ENCODE measurements at places on chromosomes 16 and 17. TPM values are rescaled to one million over a fixed set of nuclear protein-coding genes. Genes with fewer than 3 reads are reported as not detected.

GRCh38 chr17:41420134-41420533, 4.3 kb downstream of the KRT37 start:
- DNase-seq, result no peak
- peaks cover 6% of the 10 kb centered on the region for H3K4me1 ChIP-seq
- H3K27ac ChIP-seq, result no peak overlapping the region
- H3K36me3 ChIP-seq, result no peaks in the 10 kb centered on the region

DNA sequence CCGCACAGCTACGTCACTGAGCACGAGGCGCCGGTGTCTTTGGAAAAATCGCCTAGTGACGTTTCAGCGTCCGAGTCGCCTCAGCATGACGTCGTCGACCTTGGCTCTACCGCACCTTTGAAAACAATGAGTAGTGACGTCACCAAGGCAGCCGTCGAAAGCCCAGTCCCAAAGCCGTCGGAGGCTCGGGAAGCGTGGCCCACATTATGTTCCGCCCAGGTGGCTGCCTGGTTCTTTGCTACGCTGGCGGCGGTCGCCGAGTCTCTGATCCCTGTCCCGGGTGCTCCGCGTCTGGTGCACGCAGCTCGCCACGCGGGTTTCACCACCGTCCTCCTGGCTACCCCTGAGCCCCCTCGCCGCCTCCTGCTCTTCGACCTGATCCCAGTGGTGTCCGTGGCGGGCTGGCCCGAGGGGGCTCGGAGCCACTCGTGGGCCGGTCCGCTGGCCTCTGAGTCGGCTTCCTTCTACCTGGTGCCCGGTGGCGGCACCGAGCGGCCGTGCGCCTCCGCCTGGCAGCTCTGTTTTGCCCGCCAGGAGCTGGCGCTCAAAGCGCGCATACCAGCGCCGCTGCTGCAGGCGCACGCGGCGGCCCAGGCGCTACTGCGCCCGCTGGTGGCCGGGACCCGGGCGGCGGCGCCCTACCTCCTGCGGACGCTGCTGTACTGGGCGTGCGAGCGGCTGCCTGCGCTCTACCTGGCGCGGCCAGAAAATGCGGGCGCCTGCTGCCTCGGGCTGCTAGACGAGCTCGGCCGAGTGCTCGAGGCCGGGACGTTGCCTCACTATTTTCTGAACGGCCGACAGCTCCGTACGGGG, 1.5 kb downstream of the TMEM102 start:
- H3K36me3 ChIP-seq, result no peaks in the 10 kb centered on the region
- H3K27ac ChIP-seq, result peak overlapping the region; percentile 77
- DNase-seq, result peak; percentile 85
- peaks cover 31% of the 10 kb centered on the region for H3K27me3 ChIP-seq
- peaks cover 50% of the 10 kb centered on the region for H3K4me1 ChIP-seq

The MFAP4 gene
- not detected for total RNA-seq

DNA sequence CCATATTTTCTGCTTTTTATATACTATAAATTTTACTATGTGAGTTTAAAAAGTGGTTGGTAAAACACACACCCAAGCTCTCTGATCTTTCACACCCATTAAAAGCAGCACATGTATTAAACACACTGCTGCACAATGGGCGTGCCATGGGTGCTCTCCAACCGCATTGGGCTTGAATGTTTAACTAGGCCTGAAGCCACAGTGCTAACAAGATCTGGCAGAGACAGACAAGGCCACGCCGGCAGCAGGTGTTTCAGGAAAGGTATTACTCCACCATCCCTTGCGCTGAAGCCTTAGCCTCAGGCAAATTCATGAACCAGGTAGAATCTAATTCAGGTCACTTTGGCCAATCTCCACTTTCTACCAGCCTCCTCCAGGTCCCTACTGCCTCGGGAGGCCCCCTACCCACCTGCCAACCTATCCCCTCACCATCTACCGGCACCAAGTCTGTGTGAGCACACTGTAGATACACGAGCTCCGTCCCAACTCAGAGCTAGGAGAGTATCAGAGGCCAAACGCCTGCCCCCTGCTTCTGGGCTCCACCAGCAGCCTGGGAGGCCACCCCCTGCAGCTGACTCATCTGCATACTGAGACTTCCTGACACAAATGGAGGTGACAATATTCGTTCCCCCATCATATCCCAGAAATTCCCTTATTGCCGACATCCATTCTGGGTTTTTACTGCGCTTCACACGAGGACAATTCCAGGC, 95.0 kb downstream of the ADCY9 start:
- no peak overlapping the region for H3K27ac ChIP-seq
- no peaks in the 10 kb centered on the region for H3K4me1 ChIP-seq
- no peak overlapping the region for H3K4me3 ChIP-seq
- no peaks in the 10 kb centered on the region for H3K36me3 ChIP-seq

DNA sequence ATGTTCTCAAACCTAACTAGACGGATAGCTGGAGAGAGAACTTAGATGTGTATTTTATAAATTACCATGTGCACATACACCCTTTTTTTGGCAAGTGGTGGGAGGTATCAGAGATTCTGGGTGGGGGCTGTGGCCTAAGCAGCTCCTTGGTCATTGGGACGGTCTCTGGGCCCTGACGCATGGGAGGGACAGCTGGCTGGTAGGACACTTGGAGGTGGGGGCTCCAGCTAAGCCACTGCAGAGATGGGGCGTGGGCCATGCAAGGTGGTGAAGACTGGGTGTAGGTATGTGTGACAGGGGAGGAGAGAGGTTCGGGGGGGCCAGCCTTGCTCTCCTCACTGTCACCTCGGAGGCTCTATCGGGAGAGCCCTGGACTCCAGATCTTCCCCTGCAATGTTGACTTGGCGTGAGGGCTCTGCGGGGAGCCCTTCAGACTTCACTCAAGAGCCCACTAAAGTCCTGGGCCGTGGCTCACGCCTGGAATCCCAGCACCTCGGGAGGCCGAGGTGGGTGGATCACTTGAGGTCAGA, 17.1 kb downstream of the C1QTNF1 start:
- no peaks in the 10 kb centered on the region for H3K4me1 ChIP-seq
- H3K27ac ChIP-seq, result no peak overlapping the region
- DNase-seq, result no peak

The GAS2L2 gene
- not detected for total RNA-seq

The GAS7 gene
- 1.9 TPM for total RNA-seq

The SRL gene
- not detected for total RNA-seq

Data from CD8-positive, alpha-beta memory T cell (primary cell).